ENCODE measurements at places on chromosomes 3 and 15.

DNA sequence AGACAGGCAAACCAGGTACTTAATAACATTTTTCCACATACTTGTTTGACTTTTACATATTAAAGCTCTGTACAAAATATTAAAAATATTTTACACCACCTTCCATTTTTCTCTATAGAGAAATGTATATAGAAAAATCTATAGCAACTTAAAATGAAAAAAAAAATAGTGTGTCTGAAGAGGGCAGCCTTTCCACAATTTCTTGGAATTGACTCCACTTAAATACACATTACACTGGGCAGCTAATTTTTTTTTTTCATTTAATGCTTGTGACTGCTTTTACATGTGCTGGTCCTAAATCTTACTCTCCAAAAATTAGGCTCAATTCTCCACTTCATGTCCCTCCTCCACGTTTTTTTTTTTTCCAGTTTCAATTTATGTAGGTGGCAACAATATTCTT is 427.0 kb upstream of the RBMS3 start:
- DNase-seq, result no peak

DNA sequence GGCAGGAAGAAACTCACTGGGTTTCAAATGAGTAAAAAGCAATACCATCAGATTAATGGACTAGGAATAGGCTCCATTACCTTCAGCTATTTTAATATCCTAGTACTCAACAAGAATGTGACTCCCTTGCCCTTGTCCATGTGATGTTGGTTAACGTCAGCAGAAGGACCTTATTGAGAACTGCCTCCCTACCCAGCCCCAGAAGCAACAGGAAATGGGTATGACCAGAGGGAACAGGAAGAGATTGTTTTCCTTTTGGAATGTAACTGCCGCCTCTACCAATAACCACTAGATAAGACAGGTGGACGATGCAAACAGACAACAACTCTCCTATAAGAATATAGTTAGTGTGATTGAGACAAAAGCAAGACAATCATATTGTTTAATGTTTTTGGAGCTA is 10.4 kb upstream of the MME start:
- no peak for DNase-seq

DNA sequence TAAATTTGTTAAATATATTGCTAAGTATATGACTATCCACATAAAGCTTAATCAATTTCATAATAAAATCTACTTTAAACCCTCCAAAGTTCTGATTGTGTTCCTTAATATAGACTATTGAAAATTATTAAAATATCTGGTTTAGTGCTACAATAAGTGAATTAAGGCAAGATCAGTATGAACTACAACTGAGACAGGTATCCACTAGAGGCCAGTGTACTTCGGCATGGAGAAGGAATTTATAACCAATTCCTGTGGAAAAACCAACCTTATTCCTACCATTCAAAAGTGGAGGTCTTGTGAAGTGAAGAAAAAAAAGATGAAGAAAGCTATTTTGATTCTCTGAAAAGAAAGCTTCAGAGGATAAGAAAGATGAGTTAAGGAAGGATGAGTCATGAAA is 237.7 kb downstream of the SUCLG2 start:
- DNase-seq, result no peak

GRCh38 chr3:82462977-82463376 is 701.5 kb upstream of the GBE1 start:
- no peak for DNase-seq

- no peak for DNase-seq
Observed at GRCh38 chr15:69673291-69673881, 220.8 kb downstream of the RPLP1 start.
